ENCODE measurements at places on chromosomes 11 and 22.

DNA sequence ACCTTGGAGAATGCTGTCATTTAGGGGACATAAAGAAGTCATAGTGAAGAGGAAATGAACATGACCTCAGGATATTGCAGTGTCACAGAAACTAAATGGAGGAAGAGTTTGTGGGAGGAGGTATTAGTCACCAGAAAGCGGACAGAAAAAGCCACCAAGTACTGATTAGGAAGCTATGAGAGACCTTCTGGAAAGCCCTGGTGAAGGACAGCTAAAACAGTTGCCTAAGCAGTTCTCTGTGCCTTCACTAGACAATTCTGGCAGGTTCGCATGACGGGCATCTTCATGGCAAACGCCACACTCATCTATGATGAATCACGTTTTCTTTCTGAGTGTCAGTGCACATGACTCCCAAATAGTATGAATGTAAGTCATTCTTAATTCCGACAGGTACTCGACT, 325.8 kb downstream of the C11orf87 start:
- DNase-seq, result no peak

DNA sequence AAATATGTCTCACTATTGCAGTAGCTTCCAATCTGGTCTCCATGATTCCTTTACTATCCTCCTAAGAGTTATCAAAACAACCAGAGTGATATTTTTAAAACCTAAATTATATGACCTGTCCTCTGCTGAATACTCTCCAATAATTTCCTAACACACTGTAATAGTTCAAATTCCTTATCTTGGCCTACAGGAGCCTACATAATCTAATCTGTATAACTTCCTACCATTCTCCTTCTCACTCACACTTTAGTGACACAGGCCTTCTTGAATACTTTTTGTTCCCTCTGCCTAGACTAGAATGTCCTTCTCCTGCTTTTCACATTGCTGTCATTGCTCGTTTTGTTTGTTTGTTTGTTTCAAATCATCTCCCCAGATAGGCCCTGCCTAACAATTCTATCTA, 9.4 kb downstream of the FHIP1B start:
- DNase-seq, result no peak

GRCh38 chr11:67437082-67437808, at the start of gene PTPRCAP:
PTPRCAP (minus strand) TSS chr11:67437682; CDS start chr11:67437619, 63 bp downstream.
- peak; percentile 71 for DNase-seq

DNA sequence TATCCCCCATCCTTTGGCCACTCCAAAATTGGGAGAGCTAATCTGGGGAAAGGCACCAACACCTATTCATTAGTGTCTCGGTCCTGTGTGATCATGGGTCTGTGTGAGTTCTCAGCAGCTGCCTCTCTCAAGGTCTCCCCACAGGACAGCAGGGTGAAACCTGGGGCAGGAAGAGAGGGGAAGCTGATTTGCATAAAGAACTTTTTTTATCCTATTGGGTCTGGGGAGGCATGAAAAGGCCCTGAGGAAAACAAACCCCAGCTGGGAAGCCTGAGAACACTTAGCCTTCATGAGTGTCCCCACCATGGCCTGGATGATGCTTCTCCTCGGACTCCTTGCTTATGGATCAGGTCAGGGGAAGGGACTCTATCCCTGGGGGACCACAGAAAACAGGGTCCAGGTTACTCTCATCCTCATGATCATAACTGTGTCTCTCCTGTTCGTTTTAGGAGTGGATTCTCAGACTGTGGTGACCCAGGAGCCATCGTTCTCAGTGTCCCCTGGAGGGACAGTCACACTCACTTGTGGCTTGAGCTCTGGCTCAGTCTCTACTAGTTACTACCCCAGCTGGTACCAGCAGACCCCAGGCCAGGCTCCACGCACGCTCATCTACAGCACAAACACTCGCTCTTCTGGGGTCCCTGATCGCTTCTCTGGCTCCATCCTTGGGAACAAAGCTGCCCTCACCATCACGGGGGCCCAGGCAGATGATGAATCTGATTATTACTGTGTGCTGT, 116.0 kb upstream of the TOP3B start:
- DNase-seq, result no peak

DNA sequence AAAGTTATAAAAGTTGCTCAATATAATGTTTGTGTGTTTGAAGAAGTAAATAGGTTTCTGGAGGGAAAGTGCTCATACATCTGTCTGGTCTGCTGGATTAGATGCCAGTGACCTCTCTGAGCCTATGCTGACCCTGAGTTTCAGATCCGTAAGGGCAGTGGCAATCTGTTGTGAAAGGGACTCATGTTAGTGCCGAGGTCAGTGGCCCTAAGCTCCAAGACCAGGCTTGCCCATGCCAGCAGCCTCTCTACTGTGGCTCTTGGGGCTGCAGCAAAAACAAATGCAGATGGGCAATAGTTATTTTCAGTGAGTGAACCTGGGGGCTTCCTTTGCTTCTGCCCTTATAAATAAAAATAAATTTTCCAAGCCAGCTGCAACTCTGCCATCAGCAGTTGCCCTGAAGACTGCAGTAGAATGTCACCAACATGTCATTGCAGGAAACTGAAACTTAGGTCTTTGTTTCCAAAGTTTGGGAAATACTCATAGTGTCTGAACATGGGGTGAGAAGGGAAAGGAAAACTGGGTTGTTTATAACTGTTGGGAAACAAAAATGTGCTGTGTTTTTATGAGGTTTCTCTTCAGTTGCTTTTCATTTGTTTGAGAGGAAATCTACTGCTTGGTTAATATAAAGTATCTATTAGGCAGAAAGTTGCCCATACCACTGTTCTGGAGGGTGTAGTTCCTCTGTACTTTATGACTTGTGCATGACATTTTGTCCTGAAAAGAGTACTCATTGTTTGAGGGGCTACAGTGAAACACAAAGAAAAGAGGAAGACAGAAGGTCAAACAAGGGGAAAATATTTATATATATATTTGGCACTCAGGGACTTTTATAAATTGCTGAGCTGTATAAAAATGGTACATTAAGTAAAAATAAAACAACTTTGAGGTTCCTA, 9.5 kb upstream of the MS4A4E start:
- DNase-seq, result no peak

- DNase-seq, result no peak
These were observed 670 bp downstream of the NEFH start for GRCh38 chr22:29480512-29481264.

DNA sequence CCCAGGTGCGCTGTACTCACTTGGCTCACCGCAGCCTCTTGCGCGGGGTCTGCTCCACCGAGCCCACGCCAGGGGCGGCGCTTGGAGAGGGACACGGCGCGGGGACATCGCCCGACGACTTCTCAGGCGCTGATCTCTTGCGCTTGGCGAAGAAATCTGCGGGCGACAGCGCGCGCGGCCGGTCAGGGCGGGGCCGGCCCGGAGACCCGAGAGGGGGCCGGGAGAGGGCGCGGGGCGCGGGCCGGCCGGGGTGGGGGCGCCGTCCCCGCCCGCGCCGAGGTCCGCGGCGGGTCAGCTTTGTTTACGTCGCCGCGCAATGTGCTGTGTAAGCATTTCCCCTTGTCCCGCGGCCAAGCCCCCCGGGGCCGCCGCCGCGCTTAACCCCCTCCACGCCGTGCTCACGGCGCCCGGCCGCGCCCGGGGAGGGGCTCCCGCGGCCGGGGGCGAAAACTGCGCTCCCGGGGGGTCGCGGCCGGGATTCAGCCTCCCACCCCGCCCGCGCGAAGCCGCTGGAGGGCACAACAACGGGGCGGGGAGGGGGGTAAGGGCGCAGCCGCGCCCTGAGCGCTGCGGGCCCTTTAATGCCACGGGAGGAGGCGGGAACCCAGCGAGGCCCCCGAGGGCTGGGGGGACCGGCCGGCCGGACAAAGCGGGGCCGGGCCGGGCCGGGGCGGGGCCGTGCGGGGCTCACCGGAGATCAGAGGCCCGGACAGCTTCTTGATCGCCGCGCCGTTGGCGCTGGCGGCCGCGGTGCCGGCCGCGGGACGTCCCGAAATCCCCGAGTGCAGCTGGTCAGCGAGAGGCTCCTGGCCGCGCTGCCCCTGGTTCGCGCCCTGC, 1.4 kb downstream of the CDKN1C start:
- DNase-seq, result no peak

DNA sequence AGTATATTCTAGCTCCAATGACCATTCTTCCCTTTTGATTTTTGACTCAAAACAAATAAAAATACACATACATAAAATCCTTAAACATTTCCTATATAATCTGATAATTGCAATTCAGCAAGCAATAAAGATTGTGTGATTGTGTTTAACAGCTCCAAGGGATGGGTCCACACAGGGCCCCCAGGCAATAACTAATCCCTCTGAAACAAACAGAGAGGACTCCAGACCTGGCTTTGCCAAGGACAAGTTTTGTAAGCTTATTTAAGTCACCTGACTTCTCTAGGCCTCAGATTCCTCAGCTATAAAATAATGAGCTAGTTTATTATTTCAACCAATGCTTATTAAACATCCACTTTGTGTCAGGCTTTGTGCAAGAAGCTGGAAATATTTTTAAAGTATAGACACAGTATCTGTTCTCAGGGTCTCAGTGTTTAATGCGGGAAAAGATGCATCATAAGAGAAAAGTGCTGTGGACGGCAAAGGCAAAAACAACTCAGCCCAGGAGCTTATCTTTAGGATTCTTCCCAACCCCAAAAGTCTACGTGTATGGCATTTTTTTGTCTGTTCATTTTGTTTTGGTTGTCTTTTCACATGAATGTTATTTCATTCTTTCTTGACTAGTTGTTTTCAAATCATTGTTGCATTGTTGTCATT, 20.1 kb downstream of the FZD4 start:
- no peak for DNase-seq

- DNase-seq, result no peak
These were observed 71.8 kb downstream of the PIWIL4 start for GRCh38 chr11:94638902-94639373.

- DNase-seq, result no peak
These were observed 4.3 kb downstream of the KRTAP5-6 start for GRCh38 chr11:1701091-1701807.

DNA sequence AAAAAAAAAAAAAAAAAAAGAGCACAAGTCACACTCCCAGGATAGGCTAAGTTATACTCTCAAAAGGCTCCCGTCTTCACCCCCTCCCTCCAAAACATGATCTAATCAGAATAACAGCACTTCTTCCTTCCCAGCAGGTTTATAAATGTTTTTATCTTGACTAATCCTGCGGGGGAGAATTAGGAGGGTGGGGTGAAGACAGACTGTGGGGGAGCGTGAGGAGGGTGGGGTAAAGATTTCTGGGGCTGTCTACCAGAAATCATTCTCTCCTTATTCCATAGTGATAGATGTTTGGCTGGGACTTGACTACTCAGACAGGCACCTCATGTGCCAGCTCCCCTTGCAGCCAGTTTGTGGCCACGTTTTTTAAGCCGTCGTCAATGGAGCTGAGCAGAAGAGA, 17.0 kb downstream of the KCNE3 start:
- no peak for DNase-seq

DNA sequence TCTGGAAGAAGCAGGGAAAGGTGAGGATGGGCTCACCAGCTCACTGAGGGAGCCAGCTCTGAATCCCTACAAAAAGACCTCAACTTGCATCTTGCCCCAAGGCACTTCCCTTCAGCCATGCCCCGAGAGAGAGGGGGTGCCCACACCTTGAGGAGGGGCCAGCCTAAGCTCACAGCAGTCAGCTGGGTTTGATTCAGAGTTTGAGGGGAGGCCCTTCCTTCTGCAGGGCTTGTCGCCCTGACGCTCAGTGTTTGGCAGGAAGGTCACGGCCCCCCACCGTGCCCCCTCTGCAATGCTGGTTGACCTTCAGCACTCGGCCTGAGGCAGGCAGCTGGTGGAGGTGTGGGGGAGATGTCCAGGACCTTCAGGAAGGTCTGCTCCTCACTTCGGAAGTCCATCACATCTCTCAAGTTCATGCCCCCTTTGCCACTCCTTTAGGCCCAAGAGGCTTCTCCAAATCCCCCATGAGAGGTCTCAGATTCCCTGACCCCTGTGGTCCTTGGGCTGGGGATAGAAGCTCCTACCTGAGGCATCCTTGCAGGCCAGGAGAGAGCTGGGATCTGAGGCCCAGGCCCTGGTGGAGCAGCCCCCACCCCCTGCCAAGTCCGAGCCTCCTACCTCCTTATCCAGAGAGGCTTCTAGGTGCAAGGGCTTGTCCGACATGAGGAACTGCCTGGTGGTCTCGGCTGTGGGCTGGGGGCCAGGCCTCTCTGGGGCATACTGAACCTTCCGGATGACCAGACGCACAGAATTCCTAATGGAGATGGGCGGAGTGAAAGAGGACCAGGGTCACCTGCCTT, 37.6 kb downstream of the TPBGL start:
- DNase-seq, result no peak

DNA sequence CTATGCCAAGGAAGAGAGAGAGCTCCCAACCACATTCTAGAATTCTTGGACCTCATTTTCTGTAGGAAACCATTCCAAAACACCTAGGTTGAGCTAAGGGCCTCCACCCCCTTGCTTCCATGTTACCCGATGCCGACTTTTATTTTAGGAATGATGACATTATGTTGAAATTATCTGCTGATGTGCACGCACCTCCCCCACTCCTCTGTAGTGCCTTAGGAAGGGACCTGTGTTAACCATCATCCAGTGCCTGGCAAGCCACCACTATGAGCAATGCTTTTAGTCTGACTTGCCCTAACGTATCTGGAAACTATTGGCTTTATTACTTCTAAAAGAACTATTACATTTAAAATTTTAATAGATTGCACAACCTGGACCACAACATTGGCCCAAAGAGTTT, 42.1 kb downstream of the NCAPD3 start:
- DNase-seq, result no peak

DNA sequence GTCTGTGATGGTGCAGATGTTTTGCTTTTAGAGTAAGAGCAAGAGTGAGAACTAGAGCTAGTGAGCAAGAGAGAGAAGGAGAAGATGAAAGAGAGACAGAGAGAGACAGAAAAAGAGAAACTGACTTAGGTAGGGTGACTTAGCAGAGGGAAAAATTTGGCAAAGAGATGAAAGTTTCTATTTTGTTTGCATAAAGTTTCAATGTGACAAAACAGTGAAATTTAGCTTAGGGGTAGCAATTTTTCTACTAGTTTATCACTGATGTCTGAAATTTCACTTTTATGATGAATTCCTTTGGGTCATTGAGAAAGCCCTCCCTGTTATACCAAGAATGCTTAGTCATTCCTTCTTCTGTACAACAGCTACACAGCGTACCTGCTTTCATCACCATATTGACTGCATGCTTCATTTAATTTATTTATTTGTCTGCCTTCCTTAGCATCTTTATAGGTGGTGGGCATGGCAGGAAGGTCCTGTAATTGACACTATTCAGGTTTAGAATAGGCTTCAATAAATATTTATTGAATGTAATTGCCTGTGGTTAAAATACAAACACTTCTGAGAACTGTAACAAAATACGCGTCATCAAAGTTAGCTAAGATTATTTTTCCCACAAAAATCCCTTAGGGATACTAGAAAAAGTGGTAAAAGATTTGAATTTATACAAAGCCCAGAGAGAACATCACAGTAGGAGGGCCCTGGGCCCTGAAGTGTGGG, 19.9 kb upstream of the CTSC start:
- no peak for DNase-seq

DNA sequence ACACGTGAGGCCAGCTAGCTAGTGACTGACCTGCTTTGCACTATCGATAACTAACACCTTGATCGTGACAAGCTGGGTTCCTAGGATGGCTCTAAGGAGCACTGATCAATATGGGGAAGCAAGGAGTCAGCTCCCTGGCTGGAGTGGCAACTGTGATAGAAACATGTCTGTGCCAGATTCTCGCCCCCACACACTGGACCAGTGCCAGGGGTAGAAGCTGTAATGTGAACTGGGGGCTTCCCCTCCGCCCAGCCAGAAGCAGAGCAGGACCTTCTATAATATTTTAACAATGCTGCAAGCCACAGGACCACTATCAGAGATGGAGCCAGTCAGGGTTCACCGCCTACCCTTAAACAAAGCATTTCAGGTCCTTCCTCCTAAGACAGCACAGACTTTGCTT, 96.5 kb downstream of the DSCAML1 start:
- no peak for DNase-seq

Measured in effector CD4-positive, alpha-beta T cell (primary cell).